Stimulated activated CD4-positive, alpha-beta T cell treated with anti-CD3 and anti-CD28 coated beads, Interleukin-2, amount 100 ng/mL, for 48 hours (primary cell): ENCODE measurements at places on chromosomes 12 and 14.
A peak's percentile ranks its signal among the peaks of the same experiment; 100 is the strongest.

- DNase-seq, result no peak
These were observed 120.3 kb upstream of the VASH1 start for GRCh38 chr14:76640923-76641395.

- DNase-seq, result no peak
These were observed 84.3 kb upstream of the ATF1 start for GRCh38 chr12:50679612-50680011.

GRCh38 chr14:24348186-24348585, 8.4 kb upstream of the RIPK3 start:
- no peak for DNase-seq

DNA sequence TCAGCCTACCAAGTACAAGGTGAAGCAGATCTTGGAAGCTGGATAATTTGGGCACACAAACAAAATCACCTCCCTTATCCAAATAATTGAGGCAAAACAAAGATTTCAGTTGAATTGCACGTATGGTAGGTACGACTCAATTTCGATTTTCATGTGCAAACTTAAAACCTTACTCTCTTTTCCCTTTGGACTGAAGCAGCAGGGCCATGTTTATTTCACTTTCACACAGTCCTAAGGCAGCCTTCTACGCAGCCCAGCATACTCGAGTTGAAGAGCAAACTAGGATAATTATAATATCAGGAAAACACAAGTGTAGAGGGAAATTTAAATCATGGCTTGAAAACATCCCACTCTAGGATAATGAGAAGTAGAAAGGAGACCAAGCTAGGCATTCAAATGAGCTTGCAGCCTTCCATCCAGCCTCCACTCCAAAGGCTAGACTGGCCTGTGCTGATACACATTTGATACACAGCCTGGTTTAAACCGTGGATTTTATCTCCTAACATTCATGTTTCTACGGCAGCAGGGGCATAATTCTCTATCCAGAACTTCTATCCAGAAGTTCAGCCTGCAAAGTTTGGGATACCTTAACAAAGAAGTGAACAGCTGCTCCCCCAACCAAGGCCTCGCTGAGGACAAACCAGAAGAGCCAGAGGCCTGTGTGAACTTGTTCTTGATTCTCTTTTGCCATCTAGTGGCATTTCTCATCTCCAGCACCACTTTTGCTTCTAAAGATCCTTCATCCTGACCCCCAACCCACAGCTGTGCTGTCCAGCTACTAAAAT, 2.4 kb upstream of the RNASE7 start:
- no peak for DNase-seq

DNA sequence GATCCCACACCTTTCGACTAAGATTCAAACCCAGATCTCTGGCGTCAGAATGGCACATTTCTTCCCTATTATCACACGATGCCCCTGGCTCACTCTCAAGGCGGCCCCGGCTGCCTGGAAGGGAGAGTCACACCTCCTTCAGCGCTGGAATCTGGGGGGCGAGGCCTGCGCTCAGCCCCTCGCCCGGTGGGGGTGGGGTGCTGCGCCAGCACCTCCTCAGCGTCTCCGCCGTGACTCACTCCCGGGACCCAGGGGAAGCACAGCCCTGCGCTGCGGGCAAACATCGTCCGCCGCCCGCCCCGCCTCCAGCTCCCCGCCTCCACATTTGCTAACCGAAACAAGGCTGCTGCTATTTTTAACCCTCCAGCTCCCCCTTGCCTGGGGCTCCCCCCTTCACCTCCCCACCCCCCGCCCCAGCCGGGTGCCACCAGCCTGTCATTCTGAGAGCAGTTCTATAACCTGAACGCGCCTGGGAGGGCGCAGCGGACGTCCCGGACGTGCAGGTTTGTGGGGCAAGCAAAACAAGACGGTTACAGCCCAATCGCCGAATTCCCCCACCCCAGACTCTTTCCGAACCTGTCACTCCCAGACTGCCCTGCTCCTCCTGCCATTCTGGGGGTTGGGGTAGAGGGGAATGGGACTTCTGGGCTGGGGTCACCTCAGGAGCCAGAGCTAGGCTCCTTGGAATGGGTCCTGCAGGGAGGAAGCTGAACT, 6.7 kb downstream of the HDAC7 start:
- peak; percentile 84 for DNase-seq

- no peak for DNase-seq
These were observed 254.0 kb upstream of the KRR1 start for GRCh38 chr12:75765170-75766059.

DNA sequence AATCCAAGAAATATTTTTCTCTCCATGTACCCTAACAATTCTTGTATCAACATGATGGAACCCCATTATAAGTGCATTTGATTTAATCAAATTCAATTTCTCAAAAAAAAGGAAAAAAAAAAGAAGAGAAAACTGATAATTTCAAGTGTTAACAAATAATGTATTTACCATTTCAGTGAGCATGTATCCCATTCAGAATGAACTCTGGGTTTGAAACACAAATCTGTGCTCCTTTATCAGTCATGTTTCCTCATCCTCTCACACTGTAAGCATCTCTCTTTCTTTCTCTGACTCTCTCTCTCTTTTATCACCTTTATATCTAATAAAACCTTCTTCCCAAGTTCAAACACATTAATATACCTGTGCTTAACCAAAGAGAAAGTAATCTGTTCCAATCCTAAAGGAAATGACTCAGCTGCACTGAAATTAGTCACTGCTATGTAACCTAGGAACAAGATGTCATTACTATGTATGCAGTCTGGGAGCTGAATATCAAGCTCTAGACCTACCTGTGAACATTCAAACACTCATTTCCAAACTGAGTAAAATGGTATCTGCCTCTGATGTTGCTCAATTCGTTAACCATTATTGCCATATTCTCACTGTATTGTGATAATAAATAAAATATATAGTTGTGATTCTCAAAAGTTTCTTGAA, 135.0 kb upstream of the LRIG3 start:
- DNase-seq, result no peak

DNA sequence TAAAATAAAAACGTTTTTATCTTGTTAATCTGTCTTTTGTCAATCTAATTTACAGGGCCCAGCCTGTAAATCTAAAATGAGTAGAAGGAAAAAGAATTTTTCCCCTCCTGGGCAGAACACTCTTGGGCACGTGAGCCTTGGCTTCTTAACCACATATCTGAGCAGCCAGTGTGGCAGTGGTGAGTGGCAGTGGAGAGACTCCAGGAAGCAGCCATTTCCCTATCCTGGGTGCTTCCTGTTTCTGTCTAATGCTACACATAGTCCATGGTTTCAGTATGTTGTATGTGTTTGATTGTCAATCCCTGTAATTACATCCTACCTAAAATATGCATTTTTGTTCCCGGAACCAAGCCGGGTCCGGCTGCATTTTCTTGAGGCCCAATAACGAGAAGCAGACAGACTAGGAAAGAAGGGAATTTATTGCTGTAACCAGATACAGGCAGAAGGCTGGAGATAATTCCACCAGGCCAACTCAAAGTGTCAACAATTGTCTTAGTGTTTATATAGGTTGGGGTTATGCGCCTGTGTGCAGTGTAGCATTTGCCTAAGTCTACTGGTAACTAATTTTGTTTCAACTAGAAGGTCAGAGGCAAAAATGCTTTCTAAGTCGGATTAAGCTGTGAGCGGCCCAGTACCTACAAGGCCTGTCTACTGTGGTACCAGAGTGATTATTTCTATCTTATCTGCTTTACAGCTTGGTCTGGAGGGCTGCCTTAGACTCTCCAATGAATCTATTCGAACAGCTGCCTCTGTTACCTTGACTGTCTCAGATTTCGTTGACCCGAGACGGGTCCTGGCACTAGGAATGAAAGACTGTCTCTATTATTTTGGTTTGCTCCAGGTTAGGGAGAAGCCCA, 82.4 kb upstream of the RESF1 start:
- DNase-seq, result no peak

DNA sequence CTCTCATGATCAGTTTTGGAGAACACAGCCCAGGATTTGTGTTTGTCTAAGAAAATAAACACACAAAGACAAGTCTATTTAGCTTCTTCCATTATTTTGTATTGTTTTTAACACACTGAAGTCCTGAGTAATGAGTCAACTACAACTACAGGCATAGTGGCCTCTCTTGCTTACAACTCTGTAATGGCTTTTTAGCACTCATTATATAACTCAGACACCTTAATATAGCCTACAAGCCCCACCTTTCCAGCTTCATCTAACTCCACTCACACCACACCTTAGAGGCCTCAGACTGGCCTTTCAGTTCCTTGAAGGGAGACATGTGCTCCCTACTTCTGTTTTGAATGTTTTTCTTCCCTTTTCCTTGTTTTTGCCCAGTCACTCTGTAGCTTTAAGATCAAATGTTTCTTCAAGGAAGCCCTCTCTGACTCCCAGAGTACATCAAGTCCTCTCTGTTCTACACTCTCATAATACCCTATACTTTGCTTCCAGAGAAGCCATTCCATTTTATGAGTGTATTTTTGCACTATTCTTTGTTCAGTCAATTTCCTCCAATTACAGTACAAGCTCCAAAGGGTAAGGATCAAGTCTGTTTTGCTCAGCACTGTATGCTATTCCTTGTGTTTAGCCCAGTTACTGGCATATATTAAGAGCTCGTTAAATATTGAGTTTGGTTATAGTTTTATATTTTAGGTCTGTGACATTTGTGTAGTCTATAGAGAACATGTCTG, 233.6 kb upstream of the ARHGAP5 start:
- DNase-seq, result no peak

DNA sequence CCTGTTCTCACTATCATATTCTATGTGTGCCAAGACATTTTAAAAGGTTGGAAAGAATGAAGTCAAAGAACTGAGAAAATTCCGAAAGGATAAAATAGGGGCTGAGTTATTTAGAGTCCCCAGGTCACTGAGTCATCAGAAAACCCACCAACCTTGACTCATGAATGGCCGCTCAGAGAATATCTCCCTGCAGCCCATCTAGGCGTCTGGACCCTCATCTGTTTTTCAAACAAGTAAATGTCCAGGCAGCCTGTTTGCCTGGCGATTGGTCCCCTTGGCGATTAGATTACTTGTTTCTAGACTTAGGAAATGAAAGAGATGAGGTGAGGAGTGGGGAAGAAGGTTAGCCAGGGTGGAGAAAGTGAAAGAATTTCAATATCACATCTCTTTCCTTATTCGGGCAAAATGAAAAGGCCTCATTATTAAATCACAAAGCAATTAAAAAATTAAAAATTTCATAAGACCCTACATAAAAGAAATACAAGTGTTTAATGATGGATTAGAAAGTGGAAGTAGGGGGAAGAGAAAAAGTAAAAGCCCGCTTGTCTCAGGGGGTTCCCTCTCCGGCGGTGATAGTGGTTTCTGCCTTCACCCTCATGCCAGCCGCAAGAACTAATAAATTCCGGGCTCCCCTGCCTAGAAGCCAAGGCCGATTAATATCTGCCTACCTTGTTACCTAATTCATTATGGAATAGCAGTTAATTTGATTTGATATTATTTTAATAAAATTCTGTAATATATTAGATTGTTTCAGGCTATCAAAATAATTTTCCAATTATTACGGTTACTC, 415.9 kb downstream of the BCL11B start:
- no peak for DNase-seq

DNA sequence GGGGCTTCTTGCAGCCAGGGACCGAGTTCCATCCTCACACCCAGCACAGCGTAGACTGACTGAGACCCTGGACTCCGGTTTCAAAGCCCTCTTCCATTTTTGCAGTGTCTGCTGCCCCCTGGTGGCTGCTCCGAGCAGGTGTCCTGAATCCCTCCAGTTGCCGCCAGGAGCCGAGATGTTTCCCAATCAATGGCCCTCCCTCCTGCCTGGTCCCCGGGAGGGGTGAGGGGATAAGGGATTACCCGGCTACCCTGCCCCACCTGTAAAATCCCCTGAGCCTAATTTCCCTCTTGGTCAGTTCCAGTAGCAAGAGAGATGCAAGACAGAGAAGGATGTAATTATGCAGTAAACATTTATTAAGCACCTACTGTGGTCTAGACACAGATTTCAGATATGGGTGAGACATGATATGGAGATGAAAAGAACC, 55.0 kb downstream of the PHETA1 start:
- peak; percentile 65 for DNase-seq

- DNase-seq, result no peak
These were observed 53.6 kb upstream of the ZFP36L1 start for GRCh38 chr14:68846466-68846865.

DNA sequence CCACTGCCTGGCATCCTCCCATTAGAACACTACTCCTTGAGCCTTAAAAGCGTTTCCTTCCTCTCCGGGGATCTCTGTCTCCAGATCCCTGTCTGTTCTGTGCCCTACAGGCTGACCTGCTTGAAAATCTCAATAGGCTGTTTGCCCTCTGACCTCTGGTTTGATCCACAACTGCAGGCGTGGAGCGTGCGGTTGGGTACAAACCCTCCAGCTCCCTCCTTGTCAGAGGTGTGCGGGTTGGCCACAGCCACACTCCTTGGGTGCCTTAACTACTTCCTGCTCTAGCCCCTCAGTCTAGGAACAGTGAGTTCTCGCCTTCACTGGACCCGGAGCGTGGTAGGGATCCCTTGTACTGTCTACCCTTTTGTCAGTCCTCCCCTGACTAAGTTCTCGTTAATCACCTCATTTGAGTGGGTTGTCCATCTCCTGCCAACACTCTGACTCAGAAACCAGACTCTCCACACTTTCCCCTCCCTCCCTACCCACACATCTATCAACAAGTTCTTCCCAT, 33.1 kb downstream of the CMKLR1 start:
- no peak for DNase-seq

DNA sequence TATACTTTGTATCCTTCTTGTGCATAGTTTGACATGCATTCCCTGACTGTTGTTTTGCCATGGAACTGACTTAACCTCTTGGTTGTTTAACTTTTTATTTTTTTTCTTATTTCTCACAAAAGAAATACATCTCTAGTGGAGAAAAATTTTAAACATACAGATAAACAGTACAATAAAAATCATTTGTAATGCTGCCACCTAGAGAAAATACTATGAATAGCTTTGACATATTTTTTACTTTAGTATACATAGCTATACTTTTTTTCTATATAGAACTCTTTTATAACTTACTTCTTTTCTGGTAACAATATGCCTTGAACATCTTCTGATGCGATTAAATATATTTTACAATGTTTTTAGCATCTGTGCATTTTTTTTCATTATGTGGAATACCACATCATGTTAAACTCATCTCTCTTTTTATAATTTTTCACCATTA, 184.5 kb downstream of the AKAP6 start:
- no peak for DNase-seq

GRCh38 chr12:66304296-66304900, 2.1 kb downstream of the HELB start:
- DNase-seq, result no peak

- DNase-seq, result no peak
These were observed 14.4 kb downstream of the SLC25A21 start for GRCh38 chr14:37157987-37158386.

DNA sequence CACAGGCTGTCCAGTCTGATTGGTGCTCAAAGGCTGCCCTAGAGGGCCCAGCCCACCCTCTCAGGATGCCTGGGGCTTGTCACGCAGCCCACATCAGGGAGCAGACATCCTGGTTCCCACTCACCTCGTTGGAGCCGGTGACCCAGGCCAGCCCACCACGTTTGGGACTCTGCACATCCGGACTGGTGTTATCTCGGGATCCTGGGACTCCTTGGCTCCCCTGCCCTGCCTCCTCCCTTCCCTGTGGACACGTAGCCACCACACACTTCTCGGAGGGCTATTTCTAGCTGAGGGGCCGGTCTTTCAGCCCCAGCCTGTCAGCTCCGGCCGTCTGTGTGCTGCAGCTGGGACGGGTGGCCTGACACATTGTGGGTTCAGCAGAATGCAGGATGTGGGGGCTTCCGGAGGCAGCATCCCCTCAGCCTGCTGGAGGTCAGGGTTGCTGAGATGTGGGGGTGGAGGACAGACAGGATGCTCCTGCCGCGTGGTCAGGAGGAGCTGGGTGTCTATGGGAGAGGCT, 12.8 kb upstream of the FGF23 start:
- no peak for DNase-seq
